ENCODE measurements at places on chromosomes 6 and 20. TPM values are rescaled to one million over a fixed set of nuclear protein-coding genes. Genes with fewer than 3 reads are reported as not detected.

Gene ADGB
- not detected for total RNA-seq

Gene LY6G6D
- 0.90 TPM for total RNA-seq

Gene KCNQ5
- 0.09 TPM for total RNA-seq

Gene LRRN4
- not detected for total RNA-seq

GRCh38 chr20:19975436-19975799 lies 41.7 kb upstream of the NAA20 start:
- no peak for DNase-seq

- DNase-seq, result no peak
These were observed 6.9 kb downstream of the SGK2 start for GRCh38 chr20:43565758-43566104.

DNA sequence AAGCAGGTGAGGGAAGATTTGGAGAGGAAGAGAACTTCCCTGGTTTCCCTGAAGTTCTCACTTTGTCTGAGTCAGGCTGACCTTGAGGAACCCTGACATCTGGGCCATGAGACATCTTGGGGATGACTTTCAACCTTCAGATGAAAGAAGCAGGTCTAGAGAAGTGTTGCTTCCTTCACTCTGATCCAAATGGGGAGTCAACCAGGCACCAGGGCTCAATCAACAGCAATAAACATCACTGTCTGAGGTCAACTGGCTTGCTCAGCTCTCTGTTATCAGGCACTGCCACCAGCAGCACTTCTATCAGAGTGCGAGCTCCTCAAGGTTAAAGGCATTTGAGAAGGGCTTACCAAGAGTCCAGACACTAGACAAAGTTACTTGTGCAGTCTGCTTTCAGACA lies 6.3 kb downstream of the ACOT8 start:
- DNase-seq, result no peak

GRCh38 chr6:66605971-66606370 lies 898.9 kb upstream of the EYS start:
- no peak for DNase-seq

DNA sequence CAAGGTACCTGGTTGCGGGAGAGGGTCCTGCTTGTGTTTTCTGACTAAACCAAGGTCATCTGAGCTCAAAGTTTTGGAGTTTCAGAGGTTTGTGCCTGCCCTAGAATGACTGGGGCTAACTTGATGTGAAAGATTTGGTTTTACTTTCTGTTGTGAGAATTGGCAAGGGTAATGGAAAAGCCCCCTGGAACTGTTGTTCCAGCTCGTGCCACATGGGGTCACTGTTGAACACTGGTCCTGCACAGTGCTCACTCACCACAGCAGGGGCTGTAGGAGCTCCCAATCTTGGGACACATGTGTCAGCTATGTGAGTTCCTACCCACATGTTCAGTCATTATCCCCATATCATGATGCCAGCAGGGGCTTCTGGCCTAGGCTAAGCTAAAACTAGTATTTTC lies 6.5 kb downstream of the TGM6 start:
- DNase-seq, result peak; percentile 69

DNA sequence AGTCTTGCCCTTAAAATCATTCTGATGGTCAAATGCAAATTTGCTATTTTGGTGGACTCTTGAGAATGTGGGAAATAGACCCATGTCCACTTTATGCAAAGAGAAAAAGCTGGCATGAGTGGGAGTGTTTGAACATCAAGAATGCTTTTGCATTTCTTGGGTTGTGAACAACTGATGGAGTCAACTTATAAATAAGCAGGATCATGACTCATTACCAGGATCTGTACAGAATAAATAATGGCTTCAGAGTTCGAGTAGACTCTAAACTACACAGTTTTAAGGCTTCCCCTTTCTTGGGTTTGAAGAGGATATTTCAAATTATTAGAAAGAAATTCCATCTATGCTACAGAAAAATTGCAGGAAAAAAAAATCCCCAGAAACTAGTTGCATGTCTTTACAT lies 195.5 kb downstream of the EYA4 start:
- no peak for DNase-seq

- peak; percentile 35 for DNase-seq
These were observed 134.1 kb upstream of the PREP start for GRCh38 chr6:105536961-105537360.

DNA sequence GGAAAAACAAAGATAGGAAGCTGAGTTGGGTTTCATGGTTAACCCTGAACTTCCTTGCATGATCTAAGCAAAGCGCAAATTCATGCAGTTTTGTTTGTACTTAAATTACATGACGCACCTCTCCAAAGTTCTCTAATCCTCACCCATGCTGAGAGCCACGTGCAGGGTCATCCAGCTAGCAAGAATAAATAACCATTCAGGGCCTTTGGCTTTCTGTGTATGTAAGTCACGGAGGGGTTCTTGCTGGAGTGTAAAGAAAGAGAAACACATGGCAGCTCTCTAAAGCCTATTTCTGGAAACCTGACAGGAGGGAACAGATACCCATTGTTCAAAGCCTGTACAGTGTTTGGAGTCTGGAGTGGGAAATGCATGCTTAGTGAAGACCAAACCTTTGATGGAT lies 171.7 kb upstream of the CCN2 start:
- no peak for DNase-seq

DNA sequence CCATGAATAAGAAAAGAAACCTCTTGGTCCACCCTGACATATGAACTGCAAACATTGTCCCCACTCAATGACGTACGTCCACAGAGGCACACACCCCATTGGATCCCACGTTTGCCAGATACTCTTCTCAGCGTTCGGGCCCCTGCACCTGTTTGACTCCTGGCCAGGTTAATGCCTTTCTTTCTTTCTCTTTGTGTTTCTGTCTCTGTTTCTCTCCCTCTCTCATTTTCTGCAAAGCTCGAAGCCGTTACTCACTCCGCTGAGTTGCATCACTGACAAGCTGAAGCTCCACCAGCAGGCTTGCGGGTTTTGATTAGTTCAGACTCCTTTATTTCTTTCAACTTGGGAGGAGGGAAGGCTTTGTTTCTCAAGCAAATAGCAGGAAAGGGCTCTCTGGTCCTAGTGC lies 135.5 kb upstream of the SUPT3H start:
- DNase-seq, result peak; percentile 58

DNA sequence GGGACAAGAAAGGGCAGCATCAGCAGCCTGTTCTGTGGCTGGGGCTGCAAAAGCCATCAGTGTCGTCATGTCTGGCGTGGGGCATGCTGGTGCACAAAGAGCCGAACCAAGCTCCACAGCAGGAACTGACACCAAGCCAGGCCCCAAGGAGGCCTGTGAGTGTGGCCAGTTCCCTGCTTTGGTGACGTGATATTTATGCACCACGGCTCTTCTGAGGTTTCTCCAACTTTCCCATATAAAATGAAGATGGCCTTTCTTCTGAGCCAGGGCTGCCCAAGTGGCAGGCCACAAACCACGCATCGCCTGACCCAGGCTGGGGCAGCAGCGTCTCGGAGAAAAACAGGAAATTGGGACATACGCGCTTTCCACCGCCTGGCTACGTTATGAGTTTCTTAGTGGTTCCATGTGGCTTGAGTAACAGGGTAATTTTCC lies 109.9 kb downstream of the RIN2 start:
- no peak for DNase-seq

DNA sequence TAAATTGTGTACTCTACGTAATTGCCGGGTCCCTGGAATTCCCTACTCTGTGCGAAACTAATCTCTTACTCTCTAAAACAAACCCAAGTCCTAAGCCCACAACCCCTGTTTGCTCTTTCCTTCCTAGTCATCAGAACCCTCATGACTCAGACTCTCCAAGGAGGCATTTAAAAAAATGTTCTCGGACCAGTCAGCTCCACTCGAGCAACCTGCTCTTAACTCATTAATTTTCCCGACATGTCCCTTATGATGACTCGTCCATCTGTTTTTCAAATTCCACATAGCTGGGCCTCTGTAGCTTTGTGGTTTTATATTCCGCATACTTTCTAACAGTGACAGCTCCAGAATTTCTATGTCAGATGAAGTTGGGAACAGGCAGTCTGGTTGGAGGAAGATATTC lies 2.6 kb upstream of the MUC22 start:
- DNase-seq, result no peak

DNA sequence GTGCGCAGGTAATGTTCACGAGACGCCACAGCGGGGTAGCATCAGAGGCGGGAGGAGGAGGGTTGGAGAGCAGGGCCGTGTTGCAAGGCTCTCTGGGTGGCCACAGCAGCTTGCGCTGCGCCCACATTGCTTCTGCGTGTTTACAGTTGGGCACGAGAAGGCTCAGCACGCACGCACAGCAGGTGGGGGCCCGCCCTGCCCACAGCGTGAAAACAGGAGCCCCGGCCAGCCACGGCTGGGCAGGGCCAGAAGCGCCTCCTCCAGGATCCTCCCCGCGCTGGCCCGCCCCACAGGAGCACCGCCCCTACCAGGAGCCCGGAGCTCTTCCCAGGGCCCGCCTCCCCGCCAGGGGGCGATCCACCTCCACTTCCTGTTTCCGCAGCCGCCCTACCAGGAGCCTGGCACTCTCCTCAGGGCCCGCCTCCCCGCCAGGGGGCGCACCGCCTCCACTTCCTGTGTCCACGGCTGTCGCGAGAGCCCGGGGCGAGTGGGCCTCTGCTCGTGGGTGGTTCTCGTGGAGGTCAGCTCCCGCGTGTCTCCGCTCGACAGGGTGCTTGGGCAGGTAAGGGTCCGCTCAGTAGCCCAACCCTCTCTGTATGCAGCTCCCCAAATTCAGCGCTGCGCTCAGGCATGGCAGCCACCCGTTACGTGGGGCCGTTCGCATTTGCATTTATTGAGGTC lies at the start of gene FAM50B:
FAM50B (plus strand) TSS at position 449 of the 681 bp plus-strand sequence. CDS start 439 bp downstream, outside the sequence.
- peak; percentile 93 for DNase-seq

GRCh38 chr6:7512320-7512719 lies 29.2 kb upstream of the DSP start:
- no peak for DNase-seq
